ENCODE measurements at places on chromosomes 3 and 15. TPM values are rescaled to one million over a fixed set of nuclear protein-coding genes. Genes with fewer than 3 reads are reported as not detected.

DNA sequence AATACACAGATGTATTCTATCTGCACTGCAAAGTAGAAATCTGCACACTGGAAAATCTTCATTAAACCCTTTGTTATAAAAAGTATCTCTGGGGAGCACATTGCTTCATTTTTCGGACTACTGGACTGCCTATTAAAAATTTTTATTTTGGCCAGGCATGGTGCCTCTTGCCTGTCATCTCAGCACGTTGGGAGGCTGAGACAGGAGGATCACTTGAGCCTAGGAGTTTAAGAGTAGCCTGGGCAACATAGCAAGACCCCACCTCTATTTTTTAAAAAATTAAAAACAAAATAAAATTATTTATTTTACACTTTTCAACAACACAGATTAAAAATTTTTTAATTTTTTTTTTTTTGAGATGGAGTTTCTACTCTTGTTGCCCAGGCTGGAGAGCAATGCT, 6.0 kb downstream of the SERP1 start:
- H3K4me3 ChIP-seq: no peak overlapping the region
- no peaks in the 10 kb centered on the region for H3K27me3 ChIP-seq
- peaks cover 19% of the 10 kb centered on the region for H3K36me3 ChIP-seq

GRCh38 chr15:35491999-35492398, 54.0 kb downstream of the DPH6 start:
- no peaks in the 10 kb centered on the region for H3K36me3 ChIP-seq
- no peak for DNase-seq
- no peak overlapping the region for H3K27ac ChIP-seq

DNA sequence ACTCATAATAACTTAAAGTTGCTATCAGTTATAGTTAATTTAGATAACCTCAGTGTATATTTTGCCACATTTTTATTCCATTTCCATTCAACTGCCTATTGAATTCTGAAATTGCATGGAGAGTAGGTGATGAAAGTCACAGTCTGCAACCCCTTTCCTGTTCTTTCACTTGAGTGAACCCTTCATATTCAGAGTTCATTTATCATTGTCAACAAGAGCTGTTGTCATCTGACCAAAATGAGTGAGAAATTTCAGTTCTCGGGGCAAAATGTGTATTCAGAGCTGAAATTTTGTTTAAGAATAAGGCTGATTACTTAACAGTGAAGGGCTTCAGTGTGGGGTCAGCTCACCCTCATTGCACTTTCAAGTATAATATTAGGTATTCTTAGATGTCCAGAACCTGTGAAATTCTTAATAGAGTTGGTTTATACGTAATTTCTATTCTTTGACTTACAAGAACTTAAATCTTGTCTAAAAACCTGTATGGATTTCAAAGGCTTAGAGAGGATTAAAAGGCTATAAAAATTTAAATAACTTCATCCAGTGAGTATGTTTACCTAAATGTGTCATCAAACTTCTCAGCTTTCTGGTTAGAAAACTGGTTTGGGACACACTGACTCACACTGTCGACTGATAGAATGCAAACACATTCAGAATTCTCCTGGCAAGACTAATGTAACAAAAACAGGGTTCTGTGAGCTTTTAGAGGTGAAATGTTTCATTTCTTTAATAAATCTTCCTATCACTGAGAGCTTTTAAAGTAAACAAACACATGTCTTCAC, 92.2 kb downstream of the CMSS1 start:
- H3K27ac ChIP-seq: no peak overlapping the region
- DNase-seq: no peak
- no peak overlapping the region for H3K4me3 ChIP-seq
- H3K27me3 ChIP-seq: no peaks in the 10 kb centered on the region

DNA sequence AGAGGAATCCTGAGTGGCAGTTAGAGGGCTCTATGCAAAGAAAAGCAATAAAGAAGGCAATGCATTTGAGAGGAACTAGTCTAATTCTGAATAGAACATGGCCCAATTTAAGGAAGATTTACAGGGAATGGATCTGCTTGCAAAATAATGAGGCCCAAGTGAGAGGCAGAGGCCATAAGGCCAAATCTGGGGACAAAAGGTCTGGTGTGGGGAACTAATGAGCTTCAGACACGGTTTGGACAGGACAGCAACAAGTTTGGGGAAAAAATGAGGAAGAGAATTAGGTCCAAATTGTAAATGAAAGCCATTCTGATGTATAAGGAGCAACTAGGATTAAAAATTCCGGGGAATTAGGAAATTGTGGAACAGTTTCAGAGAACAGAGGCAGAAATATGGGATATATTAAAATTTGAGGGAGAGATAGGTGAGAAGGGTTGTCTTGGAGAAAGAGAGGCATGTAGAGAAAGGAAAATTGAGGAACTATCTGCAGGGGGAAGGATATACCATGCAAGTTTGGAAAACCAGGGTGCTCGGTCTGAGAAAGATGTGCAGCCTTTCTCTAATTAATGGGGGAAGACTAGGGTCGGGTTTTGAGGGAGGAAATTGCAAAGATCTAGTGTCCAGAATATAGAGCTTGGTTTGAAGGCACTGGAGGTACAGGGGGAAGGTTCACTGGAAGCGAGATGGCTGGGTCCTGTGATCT, 73.8 kb downstream of the RBPMS2 start:
- H3K27me3 ChIP-seq: no peaks in the 10 kb centered on the region
- peaks cover 28% of the 10 kb centered on the region for H3K4me1 ChIP-seq
- no peaks in the 10 kb centered on the region for H3K36me3 ChIP-seq
- H3K4me3 ChIP-seq: peak overlapping the region; percentile 12
- no peak for DNase-seq
- peak overlapping the region; percentile 91 for H3K27ac ChIP-seq

DNA sequence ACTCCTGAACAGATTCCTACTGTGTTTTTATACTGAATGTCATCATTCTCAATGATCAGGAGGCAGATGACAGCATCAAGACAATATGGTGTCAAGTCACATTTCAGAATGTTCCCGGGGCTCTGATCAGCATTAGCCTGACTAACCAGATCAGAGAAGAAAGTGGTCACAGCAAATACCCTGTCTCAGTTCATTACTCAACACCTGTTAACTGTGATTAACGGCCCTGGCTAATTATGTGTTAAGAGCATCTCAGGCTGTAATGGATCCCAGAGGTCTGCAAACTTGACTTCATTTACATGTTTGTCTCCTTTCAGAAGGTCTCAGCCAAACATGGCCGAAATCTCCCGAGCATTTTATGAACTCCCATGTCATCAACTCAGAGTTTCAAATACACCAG, 833.7 kb downstream of the FHIT start:
- peaks cover 14% of the 10 kb centered on the region for H3K4me1 ChIP-seq
- DNase-seq: no peak
- H3K36me3 ChIP-seq: no peaks in the 10 kb centered on the region
- no peak overlapping the region for H3K27ac ChIP-seq
- H3K27me3 ChIP-seq: no peaks in the 10 kb centered on the region

Gene KY
- total RNA-seq: 0.06 TPM

Gene CCDC13
- 4.4 TPM for total RNA-seq
